ENCODE measurements at places on chromosomes 2 and 18. TPM values are rescaled to one million over a fixed set of nuclear protein-coding genes. Genes with fewer than 3 reads are reported as not detected.

- no peak for DNase-seq
These were observed 753.5 kb upstream of the PKDCC start for GRCh38 chr2:41294331-41294730.

DNA sequence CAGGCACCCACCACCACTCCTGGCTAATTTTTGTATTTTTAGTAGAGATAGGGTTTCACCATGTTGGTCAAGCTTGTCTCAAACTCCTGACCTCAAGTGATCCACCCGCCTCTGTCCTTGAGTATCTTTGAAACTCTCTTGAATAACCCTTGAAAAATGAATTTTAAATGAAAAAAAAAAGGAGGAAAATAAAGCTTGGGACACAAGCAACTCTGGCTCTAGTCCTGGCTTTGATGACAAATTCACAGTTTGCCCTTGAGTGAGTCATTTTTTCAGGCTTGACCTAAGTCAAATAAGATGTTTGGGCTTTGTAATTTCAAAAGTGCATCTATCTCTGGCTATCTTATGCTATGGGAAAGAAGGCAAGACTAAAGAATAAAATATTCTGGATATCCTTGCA is 79.0 kb upstream of the TRIB2 start:
- DNase-seq, result no peak

The SLC16A14 gene
- total RNA-seq, result 3.5 TPM

DNA sequence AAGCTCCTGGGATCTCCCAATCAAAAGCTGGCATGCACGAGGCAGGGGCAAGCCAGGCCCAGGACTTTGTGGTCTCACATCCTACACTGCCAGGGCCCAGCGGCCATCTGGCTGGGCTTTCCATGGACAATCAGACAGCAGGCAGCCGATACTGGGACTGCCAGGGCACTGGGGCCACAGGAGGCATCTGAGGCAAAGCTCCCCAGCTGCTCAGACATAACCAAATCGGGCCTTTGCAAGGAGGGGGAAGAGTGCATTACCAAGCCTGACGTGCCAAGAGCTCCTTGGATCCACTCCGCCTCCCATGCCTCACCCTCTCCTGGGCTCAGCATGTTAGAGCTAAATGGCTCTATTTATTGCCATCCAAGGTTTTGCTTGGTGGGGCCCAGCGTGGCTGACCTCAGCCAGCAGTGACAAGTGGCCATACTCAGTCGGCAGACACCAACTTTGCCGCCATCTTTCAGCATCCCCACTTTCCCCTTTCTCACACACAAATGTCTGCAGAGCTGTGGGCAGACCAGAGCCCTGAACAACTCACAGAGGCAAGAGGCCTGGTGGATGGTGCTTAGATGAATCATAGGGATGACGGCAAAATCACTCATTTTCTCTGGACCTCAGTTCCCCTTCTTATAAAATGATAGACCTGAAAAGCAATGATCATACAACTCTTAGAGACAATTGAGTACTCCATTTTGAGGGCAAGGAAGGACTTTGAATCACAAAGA is 200.8 kb downstream of the TTC32 start:
- DNase-seq, result no peak

- no peak for DNase-seq
These were observed 69.9 kb upstream of the MMADHC start for GRCh38 chr2:149657401-149658040.

- no peak for DNase-seq
These were observed 317.9 kb upstream of the PKDCC start for GRCh38 chr2:41729800-41730364.

- no peak for DNase-seq
These were observed 232.2 kb upstream of the ETAA1 start for GRCh38 chr2:67164771-67165522.

The SIX3 gene
- total RNA-seq, result not detected

The AMER3 gene
- not detected for total RNA-seq

Data from fibroblast of villous mesenchyme (primary cell).